GM04504 (cell line): ENCODE measurements at places on chromosomes 2 and 18.

DNA sequence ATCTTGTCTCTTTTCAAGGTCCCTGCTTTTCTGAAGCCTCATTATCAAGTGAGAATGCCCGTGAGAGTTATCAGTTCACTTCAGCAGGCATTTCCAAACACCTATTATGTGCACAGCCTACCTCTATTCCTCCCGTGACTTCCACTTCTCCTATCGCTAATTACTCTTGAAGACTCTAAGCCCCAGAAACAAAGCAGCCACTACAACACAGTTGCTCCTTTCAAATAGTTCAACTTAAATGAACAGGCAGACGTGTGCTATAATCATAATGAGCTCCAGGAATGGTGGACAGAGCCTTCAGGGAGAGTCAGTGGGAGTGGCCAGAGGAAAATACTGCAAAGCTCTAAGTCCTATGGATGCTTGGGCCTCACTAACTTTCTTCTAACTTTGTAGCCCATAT lies 159.0 kb downstream of the RDH14 start:
- DNase-seq: no peak

GRCh38 chr2:44839370-44839769 lies 102.1 kb upstream of the SIX3 start:
- DNase-seq: no peak

- no peak for DNase-seq
Observed at GRCh38 chr2:238947243-238947760, 99.4 kb downstream of the TWIST2 start.

GRCh38 chr2:212711856-212712255 lies 173.3 kb upstream of the ERBB4 start:
- DNase-seq: peak; percentile 78

GRCh38 chr2:236338495-236339184 lies 74.4 kb upstream of the ASB18 start:
- no peak for DNase-seq

DNA sequence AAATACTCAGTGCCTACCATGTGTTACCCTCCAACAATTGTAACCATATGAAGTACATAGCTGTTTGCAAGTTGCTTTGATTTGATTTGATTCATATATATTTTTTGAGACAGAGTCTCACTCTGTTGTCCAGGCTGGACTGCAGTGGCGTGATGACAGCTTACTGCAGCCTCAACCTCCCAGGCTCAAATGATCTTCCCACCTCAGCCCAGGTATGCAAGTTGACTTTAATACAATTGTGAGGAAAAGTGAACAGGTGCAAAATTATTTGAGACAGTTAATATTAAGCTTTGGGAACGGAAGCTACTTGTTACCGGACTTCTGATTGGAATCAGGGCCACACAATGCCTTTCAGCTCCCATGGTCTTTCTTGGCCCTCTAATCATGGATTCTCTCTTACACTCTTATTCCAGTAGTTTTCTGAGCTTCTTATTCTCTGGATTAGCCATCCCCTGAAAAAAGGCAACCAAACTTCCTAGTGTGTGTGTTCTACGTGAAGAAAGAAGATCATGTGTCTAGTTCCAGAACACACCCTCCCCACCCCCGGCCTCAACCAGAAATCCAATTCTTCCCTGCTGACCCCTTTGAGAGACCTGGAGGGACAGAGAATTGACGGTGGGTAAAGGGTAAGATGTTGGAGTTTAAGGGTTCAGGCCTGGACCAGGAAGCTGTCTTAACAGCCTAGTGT lies 1.1 kb upstream of the RPL37A start:
- DNase-seq: no peak
